Daoy (cell line): ENCODE measurements at places on chromosomes 13 and 19. TPM values are rescaled to one million over a fixed set of nuclear protein-coding genes. Genes with fewer than 3 reads are reported as not detected.

The CDX2 gene
- total RNA-seq, result not detected in 2 replicates

The KL gene
- not detected in 2 replicates for total RNA-seq

The CEACAM8 gene
- total RNA-seq, result not detected in 2 replicates

The SERTM1 gene
- not detected in 2 replicates for total RNA-seq

The GSX1 gene
- total RNA-seq, result not detected in 2 replicates

DNA sequence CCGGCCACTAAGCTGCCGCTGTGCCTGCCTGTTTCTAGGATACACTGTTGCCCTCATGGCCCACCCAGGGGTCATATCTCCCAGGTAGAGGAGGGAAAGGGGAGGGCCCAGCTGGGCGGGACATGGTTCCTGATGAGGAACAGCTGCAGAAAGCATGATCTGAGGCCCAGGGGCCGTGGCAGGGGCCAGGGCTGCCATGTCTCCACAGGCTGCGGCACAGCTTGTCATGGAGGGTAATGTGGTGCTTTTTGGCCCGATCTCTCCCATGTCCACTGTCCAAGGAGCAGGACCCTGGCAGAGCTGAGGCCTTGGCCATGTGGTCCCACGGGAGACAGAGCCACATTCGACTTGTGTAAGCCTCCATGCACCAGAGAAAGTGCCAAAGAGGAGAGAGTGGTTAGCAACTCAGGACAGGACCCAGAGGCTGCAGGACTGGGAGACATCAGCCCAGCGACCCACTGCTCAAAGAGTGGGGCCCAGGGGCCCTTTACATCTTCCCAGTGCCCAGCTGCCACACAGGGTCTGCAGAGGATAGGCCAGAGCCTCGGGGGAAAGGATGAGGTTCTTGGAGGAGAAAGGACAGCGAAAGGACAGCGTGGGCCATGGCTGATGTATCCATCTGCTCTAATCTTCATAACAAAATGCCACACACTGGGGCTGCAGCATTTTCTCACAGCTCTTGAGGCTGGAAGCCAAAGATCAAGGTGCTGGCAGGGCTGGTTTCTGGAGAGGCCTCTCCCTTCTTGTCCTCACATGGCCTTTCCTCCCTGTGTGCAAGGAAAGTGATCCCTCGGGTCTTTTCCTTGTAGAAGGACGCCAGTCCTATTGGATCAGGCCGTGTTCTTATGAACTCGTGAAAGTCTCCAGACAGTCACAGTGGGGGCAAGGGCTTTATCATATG is 11.5 kb downstream of the POP4 start:
- DNase-seq, result no peak

DNA sequence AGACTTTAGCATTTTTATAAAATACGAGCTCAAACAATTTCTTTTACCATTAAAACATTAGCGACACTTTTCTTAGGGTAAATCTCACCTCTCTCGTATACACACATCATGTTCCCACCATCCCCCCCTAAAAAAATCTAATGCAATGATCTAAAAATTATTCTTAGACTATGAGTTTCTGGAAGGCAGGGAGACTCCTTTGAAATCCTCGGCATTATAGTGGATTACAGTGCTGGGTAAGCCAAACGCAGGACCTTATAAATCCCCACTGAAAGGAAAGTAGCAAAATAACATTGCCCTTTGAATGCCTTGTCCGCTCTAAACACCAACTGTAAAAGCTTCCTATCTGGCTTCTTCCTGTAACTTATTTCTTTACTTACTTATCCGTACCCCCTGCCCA is 35.0 kb downstream of the NUFIP1 start:
- no peak for DNase-seq

GRCh38 chr13:39818953-39819352 is 163.5 kb downstream of the COG6 start:
- DNase-seq, result no peak

GRCh38 chr13:76300688-76301087 is 585.5 kb downstream of the KCTD12 start:
- no peak for DNase-seq

DNA sequence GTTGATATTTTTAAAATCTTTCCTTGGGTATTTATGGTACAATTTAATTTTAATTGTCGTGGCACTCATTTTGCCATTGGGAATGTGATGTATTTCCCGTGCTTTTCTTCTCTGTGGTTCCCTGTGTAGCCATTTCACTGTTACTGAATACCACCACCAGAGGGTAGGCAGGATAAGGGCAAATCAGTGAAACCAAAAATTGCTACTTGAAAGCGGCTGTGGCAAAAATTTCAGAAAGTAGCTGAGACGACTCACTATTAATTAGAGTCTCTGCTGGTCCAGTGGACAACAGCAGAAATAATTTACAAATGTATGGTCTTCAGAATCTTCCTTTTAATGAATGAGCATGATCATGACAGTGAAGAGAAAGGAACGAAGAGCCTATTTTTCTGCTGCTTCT is 34.4 kb upstream of the MIR17HG start:
- DNase-seq, result no peak

GRCh38 chr13:51770681-51771417 is 33.1 kb downstream of the DHRS12 start:
- no peak for DNase-seq

DNA sequence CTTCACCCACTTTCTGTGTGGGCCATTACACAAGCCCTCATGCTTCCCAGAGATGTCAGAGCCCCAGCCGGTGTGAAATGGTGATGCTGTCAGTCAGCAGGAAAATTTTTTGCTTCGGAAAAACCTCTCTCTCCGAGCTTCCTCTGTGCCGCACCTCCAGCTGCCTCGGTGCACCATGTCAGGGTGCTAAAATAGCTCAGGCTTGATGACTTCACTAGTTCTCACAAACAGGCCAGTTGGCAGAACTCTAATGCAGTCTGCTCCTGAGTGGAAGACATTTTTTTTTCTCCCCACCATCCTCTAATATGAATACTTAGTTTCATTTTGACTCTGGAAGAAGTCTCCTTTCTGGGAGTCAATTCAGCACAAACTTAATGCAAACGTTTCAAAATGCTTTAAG is 71.3 kb downstream of the KLF12 start:
- DNase-seq, result no peak

DNA sequence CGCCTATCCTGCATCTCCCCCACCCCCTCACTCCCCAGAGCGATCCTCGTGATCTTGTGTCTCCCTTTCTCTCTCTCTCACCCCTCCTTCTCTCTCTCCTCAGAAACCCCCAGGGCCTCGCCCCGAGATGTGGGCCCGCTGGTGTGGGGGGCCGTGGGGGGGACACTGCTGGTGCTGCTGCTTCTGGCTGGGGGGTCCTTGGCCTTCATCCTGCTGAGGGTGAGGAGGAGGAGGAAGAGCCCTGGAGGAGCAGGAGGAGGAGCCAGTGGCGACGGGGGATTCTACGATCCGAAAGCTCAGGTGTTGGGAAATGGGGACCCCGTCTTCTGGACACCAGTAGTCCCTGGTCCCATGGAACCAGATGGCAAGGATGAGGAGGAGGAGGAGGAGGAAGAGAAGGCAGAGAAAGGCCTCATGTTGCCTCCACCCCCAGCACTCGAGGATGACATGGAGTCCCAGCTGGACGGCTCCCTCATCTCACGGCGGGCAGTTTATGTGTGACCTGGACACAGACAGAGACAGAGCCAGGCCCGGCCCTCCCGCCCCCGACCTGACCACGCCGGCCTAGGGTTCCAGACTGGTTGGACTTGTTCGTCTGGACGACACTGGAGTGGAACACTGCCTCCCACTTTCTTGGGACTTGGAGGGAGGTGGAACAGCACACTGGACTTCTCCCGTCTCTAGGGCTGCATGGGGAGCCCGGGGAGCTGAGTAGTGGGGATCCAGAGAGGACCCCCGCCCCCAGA is 12.8 kb upstream of the TOMM40 start:
- DNase-seq, result no peak

GRCh38 chr13:35164324-35164932 is 222.4 kb downstream of the NBEA start:
- peak; percentile 2 for DNase-seq

GRCh38 chr19:34588249-34588648 is 88.7 kb downstream of the SCGB2B2 start:
- DNase-seq, result no peak

DNA sequence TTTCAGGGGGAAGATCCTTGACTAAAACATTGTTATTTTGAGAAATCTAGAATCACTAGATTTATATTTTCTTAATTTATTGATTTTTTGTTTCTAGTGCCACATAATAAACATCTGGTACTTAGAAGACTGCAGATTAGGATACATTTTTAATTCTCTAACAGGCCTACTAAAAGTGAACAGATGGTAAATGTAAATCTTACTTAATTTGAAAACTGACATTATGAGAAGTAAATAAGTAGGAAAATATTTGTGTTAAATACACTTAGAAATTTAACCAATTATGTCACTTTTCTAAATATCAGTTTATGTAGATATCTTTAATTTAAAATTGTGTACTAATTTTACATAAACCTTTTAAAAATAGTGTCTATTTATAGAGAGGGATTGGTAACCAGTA is 2255.6 kb upstream of the PCDH20 start:
- no peak for DNase-seq

GRCh38 chr13:30676672-30677071 is 58.7 kb upstream of the ALOX5AP start:
- DNase-seq, result peak; percentile 23

GRCh38 chr19:23957660-23958281 is 43.1 kb downstream of the ZNF726 start:
- DNase-seq, result peak; percentile 68

DNA sequence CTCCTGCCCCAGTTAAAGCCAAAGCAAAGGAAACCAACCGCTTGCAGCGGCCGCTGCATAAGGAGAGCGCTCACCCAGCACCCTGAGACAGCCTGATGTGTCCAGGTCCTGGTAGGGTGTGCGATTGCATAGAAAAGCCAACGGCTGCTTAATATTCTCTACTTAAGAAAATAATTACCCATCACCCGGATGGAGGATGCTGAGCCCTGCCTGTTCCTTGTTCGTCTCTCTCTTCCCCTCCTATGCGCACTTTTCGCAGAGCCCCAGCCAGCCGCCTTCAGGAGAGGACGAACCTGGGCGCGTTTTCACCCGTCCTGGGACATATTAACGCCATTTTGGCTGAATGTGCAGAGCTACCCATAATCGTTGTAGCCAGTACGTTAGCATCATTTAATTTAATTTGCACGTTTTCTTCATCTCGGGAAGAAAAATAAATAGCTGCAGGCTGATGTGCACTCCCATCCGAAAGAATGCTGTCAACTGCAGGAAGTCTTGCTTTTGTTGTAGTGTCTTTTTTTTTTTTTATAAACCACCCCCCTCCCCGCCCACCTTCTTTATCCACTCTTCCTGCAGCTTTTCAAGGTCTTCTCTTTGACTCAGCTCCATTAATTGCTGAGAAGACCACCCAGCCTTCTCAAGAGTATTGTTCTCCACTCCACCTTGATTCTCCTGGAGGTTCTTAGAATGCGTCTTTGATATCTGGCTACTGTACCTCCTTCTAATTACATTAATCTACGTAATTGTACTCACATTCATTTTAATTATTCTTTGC is 214.5 kb downstream of the TEX29 start:
- DNase-seq, result no peak

GRCh38 chr13:67792151-67792676 is 562.1 kb upstream of the PCDH9 start:
- DNase-seq, result no peak

DNA sequence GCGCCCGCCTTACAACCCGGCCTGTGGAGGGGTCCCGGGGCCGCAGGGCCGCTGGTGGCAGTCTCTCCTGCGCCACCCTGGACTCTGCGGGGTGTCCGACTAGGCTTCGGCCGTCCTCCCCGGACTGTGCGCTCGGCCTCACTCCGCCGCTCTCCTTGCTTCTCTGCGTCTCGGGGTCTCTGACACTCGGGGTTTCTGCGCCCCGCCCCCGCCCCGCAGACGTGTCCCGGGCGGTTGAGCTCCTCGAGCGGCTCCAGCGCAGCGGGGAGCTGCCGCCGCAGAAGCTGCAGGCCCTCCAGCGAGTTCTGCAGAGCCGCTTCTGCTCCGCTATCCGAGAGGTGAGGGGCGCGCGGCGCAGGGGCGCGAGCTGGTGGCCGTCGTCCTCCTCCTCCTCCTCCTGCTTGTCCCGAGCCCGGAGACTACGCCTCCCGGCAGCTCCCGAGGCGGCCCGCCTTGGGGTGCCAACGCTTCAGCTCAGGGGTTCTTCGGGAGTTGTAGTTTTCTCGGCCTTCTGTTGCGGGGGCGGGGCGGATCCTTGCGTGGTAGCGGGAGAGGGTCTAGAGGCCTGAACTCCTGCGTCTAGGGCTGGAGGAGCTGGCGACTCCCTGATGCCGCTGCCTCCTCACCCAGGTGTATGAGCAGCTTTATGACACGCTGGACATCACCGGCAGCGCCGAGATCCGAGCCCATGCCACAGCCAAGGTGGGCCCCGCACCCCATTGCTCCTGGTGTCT is 627 bp downstream of the LIN7B start:
- peak; percentile 53 for DNase-seq

DNA sequence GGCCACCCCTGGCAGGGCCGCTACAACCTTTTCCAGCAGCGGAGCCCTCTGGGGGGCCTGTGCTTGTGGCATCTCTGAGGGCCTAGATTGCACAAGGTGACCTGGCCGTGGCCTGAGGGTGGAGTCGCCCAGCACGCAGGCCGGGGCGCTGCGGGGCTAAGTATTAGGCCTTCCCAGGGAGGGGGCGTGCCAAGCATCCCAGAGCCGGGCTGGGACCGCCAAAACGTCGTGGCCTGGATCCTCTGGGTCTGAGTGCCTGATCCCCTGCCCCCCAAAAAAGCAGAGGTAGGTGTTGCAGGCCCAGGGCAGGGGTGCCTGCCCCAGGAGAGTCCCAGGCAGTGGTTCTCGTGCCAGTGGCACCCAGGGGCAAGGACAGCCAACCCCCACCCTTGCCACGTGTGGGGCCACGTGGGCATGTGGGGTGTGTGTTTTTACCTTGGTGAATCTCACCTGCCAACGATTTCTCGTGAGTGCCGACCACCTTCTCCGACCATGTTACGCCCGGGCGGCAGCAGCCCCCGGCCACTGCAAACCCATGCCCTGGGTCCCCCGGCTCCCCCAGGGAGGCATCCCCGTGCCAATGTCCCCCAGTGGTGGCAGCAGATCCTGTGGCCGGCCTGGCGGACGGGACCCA is 12.6 kb upstream of the GNA15 start:
- no peak for DNase-seq

DNA sequence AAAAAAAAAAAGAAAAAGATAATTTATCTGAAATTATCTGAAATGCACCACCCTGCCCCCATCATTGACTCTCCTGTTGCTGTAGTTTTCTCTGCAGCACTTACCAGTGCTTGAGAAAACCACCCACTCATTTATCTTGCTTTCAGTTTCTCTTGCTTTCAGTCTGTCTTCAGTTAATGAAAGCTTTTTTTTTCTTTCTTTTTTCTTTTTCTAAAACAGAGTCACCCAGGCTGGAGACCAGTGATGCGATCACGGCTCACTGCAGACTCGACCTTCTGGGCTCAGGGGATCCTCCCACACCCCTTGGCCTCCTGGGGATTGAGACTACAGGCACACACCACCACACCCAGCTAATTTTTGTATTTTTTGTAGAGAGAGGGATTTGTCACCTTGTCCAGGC is 4.3 kb upstream of the ACP5 start:
- DNase-seq, result peak; percentile 49
